ENCODE measurements at places on chromosomes 12 and 14. TPM values are rescaled to one million over a fixed set of nuclear protein-coding genes. Genes with fewer than 3 reads are reported as not detected.

DNA sequence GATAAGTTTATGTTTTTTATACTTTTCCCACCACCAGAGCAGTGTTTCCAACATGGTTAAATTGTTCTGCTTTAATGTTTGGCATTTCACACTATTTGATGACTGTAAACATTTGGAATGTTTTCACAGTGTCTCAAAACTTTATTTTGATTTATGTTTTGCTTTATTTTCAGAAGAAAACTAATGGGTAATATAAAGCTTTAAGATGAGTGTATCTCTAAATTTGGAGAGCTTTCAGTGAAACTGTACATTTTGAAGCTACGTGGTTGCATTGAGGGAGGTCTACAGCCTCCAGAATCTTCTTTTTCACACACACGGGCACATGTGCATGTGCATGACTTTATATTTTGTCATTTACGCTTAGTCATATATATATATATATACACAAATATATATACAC, 10.7 kb downstream of the BICD1 start:
- no peak for DNase-seq

DNA sequence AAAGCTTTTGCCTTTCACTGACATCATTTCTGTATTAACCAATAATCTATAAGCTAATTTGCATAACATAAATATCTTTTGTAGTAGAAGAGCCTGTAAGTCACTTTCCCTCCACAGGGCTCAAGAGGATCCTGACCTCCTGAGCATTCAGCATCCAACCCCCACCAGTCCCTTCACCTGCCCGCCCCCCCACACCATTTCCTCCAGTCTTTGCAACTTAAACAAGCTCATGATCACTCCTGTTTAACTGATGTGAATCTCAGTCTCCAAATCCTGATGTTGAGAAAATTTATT, 12.0 kb upstream of the CRY1 start:
- DNase-seq, result no peak

STAB2 gene
- total RNA-seq, result 0.46 TPM

RAD9B gene
- total RNA-seq, result 1.3 TPM

GRCh38 chr12:88746386-88746785, 166.1 kb upstream of the KITLG start:
- DNase-seq, result no peak

GRCh38 chr12:103758310-103759089, 82.5 kb downstream of the NT5DC3 start:
- no peak for DNase-seq

SLC7A8 gene
- total RNA-seq, result 17.4 TPM

DNA sequence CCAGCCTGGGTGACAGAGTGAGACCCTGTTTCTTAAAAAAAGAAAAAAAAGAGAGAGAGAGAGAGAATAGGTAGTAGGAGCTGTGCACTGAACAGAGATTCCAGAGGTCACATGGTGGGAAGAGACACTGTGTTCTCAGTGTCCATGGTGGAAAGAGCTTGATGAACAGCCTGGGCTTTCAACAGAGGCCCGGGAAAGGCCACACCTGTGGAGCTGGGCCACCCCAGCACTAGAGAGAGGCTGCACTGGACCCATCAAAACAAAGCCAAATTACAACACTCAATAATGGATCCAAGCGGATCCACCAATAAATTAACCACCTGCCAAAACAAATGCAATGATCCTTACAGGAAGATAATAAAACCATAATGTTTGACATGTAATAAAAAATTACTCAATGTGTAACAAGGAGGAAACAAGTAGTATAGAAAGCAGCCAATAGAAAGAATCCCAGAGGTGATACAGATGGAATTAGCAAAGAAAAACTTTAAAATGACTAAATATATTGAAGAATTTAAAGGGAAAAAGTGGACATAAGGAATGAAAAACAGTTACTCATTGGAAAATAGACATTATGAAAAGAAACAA, 44.8 kb upstream of the BCL2L14 start:
- DNase-seq, result no peak

MYL6 gene
- 3,986 TPM for total RNA-seq

PLCZ1 gene
- not detected for total RNA-seq

- no peak for DNase-seq
Observed at GRCh38 chr14:53399057-53399456, 245.9 kb upstream of the DDHD1 start.

DNA sequence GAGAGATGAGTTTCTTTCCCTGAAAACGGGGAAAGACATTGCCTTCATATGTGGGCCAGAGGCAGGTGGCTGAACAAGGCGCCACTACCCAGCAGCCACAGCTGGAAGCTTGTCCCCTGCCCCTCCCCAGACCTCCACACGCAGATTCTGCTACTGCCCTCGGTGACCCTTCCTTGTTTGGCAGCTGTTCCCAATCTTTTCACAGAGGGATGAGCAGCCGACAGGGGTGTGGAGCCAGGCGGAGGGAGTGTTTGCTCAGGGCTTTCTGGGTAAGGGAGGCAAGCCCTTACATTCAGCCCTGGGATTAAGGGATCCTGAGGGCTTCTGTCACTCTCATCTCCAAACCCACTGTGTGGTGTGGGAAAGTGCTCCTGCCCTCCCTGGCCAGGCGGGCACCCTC, 4.5 kb upstream of the KRT4 start:
- peak; percentile 26 for DNase-seq

GRCh38 chr14:40629144-40629543, 977.5 kb upstream of the LRFN5 start:
- no peak for DNase-seq

DNA sequence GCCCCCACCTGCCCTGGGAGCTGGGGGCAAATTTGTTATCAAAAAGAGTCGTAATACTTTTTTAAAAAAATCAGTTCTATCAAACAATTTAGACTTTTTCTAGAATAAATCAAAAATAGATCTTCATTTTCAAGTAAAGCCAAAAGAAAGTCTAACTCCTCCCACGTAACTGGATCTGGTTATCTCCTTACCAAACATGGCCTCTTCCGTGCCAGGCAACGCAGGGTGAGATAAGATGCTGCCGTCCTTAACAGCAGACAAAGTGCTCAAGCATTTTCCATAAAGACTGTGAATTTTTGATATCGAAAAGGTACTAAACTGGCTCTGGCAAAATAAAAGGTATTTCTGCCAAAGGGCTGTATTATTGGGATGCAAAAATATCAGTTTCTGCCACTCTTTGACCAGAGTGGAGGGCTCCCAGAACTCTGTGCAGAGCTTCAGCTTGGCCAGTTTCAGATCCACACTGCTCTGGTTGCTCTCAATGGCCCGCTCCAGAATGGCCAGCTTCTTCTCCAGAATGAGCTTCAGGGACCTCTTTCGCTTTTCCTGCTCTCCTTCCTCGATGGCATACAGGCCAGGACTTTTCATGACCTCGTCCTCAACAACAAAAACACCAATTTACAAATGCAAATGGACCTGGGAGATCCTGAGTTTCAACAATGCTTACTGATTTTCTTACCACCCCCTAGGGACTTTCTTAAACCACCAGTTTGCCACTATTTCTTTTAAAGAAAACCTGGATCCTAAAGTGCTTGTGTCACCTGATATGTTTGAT, 29.0 kb downstream of the NRDE2 start:
- no peak for DNase-seq

DNA sequence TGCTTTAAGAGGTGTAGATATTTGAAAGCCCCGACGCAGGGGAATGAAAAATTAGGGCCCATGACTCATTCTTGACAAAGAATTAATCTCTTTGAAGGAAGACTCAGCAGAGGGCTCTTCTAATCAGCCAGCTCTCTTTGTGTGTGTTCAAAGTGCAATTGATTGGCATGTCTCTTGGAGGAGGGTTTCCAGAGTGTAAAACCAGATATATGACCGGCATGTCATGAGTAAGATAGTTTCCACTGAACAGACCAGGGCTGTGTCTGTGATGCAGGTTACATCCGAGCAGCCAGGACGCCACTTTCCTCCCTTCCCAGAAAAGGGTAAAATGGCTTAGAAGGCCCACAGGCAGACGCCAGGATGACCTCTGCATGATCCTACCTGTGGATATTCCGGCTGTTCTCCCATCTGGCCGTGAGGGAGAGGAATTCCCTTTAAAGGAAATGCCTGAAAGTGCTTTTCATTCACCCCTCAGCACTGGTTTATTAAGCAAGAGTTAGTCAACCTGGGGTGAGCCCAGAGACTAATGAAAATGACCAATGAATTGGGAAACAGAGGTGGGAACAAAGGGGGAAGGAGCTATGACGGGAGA, 7.2 kb upstream of the KRT75 start:
- no peak for DNase-seq

DNA sequence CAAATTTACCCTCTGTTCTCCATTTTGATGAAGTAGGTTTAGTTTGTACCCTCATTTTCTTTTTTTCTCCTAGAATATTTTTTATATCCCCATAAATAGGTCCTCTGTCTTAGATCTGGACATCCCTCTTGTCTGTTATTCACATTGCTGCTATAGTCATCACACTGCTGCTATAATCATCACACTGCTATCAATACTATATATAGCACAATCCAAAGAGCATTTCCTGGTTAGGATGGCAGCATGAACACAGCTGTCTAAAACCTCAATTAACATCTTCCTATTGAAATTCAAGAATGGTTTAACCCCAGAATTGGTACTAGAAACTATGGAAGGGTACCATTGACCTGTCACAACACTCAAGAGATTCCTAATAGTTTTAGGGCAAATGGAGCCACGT, 27.6 kb upstream of the CCDC91 start:
- DNase-seq, result no peak

- peak; percentile 91 for DNase-seq
Observed at GRCh38 chr12:4997939-4998338, 45.7 kb upstream of the KCNA5 start.

ASB2 gene
- 60.0 TPM for total RNA-seq

FZD10 gene
- total RNA-seq, result 1.1 TPM

DNA sequence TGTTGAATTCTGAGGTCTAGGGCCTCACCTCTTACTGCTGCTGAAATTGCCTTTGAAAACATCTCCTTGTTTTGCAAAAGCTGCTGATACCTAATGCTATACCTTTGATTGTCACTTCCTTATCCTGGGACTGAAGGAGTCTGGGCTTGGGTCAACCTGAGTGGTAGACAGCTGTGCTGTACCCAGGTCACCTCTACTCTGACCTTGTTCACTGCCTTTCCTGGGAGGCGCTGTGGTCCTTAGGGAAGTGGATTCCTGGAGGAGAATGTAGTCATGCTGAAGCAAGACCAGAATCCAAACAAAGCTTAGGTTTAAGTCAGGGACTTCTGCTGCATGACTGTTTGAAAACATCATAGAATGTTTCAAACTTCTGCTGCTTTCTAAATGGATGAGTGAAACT, 191.4 kb downstream of the SNAPC1 start:
- no peak for DNase-seq

AQP2 gene
- 0.42 TPM for total RNA-seq

SYCP3 gene
- total RNA-seq, result 0.24 TPM

- DNase-seq, result no peak
Observed at GRCh38 chr14:92927349-92928257, 4.7 kb downstream of the CHGA start.

- DNase-seq, result no peak
Observed at GRCh38 chr12:53743266-53744129, 8.3 kb downstream of the CISTR start.

CATSPERB gene
- total RNA-seq, result 1.2 TPM

SMIM41 gene
- 0.19 TPM for total RNA-seq

DNA sequence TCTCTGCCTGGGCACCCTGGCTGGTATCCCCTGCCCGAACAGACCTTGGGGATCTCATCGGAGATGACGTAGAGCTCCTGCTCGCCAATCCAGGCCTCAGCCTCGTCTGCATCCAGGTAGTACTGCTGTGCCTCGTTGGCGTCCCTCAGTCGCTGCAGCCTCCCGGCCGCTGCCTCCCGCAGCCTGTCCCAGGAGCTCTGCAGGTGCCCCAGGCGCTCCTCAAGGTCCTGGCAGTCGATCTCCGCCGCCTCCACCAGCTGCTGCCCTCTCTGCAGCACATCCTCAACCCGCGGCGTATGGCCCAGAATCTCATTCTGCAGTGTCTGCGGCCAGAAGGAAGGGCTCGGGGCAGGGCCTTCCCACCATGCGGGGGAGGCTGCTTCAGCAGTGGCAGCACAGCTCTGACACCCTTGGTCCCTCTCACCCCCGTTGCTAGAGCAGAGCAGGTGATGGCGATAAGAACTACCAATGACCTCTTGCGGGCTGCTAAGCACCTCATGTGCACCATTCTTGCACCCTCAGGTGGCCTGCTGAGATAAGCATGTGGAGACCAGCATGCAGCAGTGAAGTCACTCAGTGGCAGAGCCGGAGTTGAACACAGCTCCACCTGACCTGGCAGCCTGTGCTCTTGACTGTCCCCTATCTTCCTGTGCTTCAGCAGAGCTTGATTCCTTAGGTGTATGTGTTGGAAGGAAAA, 71.0 kb downstream of the PLEKHG3 start:
- DNase-seq, result no peak

GRCh38 chr14:71424941-71425340, 507.3 kb upstream of the RGS6 start:
- DNase-seq, result no peak

DNA sequence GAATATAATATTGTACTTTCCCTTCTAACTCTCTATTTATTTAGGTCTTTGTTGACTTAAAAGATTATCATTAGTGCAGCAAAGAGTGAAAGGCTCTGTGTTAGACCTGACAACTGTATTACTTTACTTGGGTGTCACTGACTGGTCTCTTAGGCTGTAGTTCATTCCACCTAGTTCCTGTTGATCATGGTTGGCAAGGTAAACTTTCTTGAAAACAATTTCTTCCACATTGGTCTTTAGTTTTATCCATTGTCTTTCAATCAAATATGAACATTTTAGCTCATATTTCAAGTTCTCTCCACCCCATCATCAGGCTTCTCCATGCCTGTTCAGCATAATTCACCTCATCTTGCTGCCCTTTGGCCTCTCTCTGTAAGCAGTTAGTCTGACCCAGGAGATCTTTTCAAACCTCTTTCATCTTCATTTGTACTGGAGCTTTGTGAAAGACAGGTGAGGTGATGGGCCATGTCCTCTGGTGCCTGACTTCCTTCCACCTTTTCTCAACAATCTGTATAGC, 32.1 kb upstream of the PPM1H start:
- no peak for DNase-seq

GRCh38 chr12:101608301-101609133, 13.7 kb downstream of the MYBPC1 start:
- DNase-seq, result no peak

- no peak for DNase-seq
Observed at GRCh38 chr12:49330032-49330619, 6.9 kb downstream of the C1QL4 start.

GRCh38 chr12:40208707-40209446, 15.9 kb upstream of the LRRK2 start:
- no peak for DNase-seq

DNA sequence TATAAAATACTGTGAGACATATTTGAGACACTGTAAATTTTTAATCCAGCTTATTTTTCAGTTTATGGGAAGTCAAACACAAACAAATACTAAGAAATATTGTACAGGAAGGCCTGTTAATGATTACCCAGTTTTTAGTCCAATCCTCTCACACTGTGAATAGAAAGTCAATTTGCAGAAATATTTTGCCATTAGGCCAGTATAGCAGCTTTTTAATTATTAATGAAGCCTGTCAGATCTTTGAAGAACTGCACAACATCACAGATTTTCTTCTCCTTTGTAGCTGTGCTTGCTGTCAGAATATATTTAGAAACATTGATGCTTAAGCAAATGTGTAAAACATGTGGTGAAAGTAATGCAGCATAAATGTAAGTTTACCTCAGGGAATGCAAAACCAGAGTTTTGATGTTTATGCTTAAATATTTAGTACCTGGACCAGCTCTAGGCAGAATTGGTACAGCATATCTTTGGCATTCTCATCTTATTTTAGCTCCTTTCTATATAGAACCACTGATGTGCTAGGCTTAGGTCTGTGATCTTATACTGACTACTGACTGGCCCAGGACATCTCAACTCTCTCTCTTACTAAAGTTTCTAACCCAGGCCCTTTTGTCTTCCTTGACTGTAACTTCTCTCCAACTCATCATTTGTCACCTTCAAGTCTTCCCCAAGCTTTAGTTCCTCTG, 230.8 kb upstream of the NAV3 start:
- no peak for DNase-seq
